SHP77 treated with DMSO at 0.1 percent for 48 hours (cell line): ENCODE measurements at places on chromosomes 1 and 21.

DNA sequence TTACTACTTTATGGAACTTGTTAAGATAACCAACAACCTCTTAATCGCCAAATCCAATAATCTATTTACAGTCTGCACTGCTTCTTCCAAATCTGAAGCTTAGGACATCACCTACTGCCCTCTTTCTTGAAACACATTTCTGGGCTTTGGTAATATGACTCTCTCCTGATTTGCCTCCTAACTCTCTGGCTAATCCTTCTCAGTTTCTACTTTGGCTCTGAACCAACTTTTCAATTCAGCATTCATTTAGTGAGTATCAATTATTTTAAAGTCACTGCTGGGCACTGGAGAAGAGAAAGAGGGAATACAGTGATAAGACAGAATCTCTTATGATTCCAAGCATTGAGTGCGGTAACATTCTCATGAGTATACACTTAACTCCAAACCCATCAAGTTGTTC lies 275.0 kb downstream of the AKT3 start:
- DNase-seq, result no peak

GRCh38 chr21:45580576-45581321 lies 38.5 kb upstream of the SLC19A1 start:
- no peak for DNase-seq

- no peak for DNase-seq
Observed at GRCh38 chr1:186848509-186849130, 19.9 kb downstream of the PLA2G4A start.

GRCh38 chr1:92929461-92929860 lies 31.8 kb downstream of the DIPK1A start:
- DNase-seq, result no peak
